ENCODE measurements at places on chromosomes 16 and 17.

GRCh38 chr17:44353672-44354331, 8.7 kb downstream of the GRN start:
- peak; percentile 92 for DNase-seq

DNA sequence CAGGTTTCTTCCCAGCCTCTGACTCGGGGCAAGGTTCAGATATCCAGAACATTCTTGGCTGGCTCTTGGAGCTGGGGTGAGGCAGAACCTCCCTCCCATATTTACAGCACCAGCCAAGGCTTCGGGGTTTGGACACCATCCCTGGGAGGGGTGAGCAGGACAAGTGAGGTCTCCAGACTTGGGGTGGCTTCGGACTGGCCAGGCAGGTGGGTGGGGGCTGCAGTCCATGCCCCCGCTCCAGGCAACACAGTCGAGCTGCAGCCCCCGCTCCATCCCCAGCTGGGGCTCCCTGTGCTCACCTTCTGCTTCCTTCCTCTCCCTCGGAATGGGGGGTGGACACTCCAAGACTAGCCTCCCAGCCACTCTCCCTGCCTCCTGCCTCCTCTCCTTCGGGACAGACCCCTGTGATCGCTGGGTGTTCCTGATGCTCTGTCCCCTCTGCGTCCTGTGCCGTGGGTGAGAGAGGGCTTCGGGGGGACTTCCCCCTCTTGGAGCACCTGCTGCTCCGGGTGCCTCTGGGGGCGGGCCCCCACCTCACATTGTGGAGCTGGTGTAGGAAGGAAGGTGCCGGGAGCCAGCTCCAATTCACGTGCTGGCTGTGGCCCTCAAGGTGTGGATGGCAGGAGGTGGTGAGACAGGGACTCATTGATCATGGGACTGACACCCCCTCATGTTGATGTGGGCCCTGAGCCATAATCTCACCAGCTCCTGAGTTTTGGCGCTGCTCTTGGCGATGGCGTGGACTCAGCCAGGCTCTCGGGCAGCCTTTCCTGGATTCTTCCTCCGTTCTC, 189.2 kb downstream of the SEC14L1 start:
- DNase-seq, result peak; percentile 59

- no peak for DNase-seq
These were observed 50.0 kb downstream of the TENT4B start for GRCh38 chr16:50202926-50203624.

- peak; percentile 92 for DNase-seq
These were observed 2.0 kb upstream of the GSE1 start for GRCh38 chr16:85611194-85611443.

- no peak for DNase-seq
These were observed 23.2 kb upstream of the ANKFN1 start for GRCh38 chr17:56130026-56130425.

- DNase-seq, result peak; percentile 79
These were observed 491 bp downstream of the GAS7 start for GRCh38 chr17:10197721-10198508.

GRCh38 chr17:48175692-48176470, 68.3 kb downstream of the SNX11 start:
- no peak for DNase-seq

- DNase-seq, result no peak
These were observed 23.6 kb downstream of the TPSG1 start for GRCh38 chr16:1201444-1201843.

DNA sequence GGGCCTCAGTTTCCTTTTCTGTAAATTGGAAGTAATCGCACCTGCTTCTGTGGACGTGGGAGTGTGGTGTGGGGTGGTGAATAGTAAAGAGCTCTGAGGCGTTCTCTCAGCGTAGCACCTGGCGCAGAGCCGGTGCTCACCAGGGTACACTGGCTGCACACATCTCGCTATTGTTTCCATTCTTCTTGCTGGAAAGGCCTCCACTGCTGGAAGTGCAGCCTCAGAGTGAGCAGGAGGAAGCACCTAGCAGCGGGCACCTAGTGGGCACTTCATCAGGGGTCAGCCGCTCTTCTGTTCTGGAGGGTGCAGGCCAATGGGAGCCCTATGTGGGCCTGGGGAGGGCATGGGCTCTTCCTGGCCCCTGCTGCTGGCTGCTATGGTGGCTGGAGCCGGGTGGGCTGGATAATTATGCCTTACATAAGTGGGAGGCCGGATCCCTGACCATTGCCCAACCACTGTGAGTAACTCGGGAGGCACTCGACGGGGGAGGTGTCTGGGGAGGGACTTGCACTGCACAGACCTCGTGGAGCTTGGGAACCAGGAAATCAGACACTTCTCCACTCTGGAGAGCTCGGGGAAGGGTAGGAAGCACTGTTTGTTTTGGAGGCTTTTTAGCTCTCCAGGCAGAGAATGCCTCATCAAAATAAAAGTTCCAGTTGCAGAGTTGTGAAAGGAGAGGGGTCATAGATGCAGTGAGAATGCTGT, 1.7 kb downstream of the MAP2K3 start:
- peak; percentile 55 for DNase-seq

DNA sequence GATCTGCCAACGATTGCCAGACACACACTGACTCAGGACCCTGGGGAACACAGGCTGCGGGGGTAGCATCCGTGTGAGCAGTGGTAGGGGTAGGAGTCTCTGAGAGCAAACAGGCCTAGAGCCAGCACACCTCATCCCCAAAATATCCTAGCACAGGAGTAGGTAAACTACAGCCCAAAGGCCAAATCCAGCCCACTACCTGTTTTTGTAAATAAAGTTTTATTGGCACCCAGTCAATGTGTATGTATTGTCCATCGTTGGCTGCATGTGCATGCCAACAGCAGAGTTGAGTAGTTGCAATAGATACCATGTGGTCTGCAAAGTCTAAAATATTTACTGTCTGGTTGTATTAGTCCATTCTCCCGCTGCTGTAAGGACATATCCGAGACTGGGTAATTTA, 55.5 kb upstream of the GPRC5B start:
- DNase-seq, result no peak

DNA sequence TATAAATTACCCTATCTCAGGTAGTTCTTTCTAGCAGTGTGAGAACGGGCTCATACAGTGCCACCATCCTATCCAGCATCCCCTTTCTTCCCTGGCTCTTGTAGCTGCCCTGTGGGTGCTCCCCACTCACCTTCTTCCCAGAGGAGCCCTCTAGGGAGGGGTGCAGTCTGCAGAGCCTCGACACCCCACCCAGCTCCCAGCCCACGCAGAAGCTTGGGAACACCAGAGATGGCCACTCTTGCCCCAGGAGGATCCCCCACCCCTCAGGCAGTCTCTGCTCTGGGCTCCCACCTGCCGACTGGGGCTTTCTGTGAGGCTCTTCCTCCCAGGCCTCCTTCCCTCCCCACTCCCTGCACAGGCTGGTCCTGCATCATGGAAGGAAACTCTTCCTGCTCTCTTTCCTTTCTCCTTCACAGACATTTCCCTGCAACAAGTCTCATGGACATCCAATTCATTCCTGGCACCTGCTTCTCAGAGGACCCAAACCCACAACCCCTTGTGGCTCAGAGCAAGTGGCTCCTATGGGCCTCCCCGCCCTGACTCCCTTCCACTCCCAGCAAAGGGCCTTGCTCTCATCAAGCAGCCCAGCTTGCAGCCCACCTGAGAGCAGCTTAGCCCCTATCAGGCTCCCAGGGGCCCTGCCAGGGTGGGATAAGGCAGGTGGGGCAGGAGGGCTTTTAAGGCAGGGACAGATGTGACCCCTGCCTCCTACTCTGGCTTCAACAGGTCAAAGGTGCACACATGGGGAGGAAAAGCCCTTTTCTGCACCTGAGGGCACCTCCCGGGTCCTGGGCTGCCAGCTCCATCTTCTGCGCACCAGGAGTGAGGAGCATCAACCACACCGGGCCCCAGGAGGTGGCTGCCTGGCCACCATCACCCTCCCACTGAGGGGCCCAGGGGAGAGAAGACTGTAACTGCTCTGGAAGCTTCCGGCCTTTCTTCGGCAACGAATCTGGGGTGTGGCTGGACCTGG, 263.8 kb upstream of the TNRC6C start:
- DNase-seq, result no peak

GRCh38 chr16:85341972-85342695, 229.9 kb upstream of the CIBAR2 start:
- no peak for DNase-seq

DNA sequence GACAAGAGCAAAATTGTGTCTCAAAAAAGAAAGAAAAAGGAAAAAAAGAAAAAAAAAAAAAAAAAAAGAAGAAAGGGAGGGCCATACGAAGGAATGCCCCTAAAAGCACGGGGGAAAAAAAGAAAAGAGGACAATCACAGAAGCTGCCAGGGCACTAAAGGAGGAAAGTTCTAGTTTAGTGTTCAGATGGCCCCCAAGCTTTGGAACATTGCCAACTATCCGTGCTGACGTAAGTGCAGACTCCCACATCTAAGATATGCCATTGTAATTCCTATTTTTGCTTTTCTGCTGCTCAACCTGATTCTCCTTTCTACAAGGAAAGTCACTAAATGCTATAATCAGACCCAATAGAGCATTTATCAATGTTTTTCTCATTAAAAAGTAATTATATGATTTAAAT, 842.1 kb downstream of the KCNJ2 start:
- no peak for DNase-seq
